ENCODE measurements at places on chromosomes 2 and 18.

DNA sequence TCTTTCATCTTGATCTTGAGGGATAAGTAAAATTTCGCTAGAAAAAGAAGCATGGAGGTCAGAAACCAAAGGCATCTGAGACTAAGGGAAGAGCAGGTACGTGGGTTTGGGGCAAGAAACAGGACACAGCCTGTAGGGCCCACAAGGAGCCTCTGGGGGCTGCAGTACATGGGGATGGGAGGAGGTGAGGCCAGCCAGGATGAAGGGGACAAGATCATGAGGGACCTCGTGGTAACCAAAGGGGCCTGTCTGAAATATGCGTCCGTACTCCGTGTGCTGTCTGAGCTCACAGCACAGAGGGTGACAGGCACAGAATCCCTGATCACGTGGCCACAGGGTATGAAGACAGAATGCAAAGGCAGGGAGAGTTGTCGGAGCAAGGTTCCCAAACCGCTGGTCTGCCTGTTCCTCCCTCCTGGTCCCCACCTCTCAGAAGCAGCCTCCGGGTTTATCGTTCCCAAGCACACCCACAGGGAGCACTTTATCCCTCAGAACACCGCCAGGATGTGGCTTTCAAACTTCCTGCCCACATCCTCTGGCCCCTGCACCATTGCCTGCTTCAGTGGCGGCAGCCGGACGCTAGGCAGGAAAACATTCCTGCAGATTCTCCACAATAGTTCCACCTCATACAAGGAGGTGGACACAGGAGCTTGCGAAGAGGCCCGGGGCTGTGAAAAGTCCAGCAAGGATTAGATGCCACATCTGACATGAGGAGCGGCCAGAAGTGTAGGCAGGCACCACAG, 12.0 kb downstream of the TMEM163 start:
- peak; percentile 36 for DNase-seq

DNA sequence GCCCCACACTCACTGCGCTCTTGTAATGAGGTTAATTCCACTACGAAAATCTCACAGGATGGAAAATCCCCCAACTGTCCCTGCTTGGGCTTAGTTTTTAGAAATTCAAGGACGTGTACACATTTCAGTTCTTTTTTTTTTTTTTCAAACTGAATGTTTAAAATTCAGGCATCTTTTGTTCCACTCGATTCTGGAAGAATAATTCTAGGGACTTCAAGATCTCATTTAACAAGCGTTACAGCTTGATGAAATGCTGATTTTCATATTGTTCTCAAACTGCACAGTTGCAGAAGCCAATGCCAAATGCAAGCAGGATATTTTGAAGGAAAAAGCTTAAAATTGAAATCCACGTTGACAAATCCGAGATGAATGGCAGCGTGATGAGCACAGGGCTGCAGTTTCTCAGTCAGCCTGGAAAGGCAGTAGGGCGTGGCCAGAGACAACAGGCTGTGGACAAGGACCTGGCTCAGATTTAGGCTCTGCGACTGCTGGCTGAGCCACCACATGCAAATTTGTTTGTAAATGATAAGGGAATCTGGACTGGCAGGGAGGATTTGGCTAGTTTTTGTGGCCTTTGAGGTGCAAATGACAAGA, 128.1 kb upstream of the MYCN start:
- DNase-seq, result no peak

DNA sequence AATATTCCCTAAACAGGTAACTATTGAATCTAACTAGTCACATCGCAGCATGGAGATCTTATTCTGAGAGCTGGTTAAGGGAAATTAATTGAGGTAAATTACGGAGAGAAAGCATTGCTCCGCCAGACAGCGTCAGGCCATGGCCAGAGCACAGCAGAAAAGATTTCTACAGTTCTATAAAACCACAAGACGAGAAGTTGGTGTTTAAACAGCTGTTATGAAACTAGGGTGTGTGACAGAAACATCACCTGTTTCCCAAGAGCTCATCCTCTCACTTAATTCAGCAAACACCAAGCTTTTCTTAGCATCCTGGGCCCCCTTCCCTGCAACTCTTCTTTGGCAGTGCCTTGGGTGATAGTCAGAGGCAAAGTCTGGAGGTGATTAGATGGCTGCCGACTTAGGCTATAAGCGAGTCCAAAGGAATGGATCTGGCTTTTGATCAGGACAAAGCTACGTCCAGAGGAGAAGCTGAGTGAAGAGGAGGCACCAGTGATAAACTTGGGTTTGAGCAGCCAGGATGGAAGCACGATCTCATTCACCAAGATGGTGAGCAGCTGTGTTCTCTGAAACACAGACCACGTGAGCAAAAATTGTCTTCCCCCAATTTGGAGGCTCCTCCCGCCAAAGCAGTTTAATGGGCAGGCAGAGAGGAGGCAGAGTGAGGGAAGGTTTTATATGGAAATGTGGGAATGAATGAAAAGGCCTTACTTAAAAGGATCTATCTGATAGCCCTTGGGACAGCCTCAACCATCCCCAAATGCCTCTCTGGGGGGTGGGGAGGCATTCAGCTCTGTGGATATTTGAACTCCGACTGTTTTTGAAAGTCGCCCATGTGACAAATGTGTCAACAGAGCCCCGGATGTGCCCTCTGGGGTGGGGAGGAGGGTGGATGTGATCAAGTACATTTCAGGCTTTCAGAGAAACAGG, 57.8 kb downstream of the PKDCC start:
- DNase-seq, result peak; percentile 49

- DNase-seq, result no peak
These were observed 33.3 kb upstream of the E2F6 start for GRCh38 chr2:11499081-11499743.

GRCh38 chr18:52287151-52287550, 52.8 kb upstream of the DCC start:
- DNase-seq, result no peak

DNA sequence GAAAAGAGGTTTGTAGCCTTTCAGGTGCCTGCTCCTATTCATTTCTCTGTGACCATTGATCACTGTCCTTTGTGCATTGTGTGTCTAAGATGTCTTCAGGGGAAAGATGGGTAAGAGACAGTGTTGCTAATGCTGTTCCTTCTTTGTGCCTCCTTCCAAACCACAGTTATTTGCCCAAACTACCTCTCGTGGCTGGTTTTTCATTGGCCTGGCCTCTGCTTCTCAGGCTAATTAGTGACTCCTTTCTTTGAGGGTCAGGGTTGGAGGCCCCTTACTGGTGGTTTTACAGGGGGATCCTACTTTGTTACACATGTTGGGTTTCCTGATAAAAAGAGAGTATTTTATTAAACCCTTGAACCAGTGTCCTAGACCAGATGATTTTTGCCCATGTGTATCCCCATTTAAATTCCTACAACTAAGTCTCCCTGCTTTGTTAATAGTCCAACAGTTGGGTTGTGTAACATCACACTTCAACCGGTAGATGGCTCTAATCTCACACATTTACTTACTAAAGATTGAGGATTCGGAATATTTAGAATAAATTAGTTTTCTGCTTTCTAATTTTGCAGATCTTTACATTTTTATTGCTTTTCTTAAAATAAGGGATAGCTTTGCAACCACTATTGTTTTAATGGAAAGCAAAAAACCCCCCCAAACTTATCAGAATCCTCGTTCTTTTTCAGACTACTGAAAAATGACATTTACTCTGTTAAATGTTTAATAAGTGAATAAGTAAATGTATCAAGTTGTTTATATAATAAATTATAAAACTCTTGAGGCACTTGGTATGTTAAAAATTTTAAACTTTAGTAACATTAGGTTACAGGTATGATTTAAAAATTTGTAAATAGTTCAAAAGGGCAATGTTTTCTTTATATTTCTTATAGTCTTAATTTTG, 2.4 kb downstream of the MARS2 start:
- DNase-seq, result peak; percentile 77

- no peak for DNase-seq
These were observed 371.1 kb upstream of the NRP2 start for GRCh38 chr2:205311201-205311600.

DNA sequence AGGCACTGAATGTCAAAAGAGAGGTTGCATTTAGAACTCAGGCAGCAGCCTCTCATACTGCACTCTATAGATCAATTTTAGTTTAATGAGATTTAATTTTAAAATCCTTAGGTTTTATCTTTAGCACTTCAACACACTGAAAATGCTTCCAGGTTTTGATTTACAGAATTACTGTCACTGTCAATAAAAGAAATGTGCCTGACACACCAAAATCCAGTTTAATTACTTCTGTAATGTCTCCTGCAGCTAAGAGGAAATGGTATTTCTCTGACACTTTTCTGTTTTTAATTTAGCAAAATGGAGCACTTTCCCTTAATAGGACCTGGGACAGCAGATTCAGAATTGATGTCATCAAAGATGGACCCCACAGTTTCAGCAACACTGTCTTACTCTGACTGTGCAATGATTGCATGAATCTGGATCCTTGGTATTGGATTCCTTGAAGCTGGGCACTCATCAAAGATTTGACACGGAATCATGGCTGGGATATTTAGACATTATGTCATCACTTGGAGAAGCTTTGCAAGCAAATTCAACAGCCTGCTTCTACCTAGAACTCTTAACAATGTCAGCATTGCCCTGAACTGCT, 576.5 kb downstream of the NRXN1 start:
- DNase-seq, result no peak

GRCh38 chr2:37350034-37350433, 5.6 kb downstream of the QPCT start:
- DNase-seq, result peak; percentile 57

DNA sequence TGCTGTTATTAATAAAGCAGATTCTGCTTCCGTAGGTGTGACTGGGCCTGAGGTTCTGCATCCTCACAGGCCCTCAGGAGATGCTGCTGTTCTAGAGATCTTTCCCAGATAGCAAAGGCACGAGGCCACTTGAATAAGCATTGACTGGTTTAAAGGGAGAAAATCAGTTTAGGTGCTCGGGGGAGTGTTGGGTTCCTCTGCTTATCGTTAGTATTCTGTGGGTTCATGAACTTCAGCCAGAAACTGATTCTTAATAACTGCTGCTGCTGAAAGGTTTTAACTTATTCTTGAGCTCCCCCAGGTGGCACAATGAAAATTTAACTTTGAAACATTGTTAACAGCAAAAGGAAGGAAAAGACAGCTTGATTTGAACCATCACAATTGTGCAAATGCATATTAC, 56.9 kb downstream of the ITGA6 start:
- peak; percentile 60 for DNase-seq

GRCh38 chr18:53553030-53553429, 671.4 kb downstream of the MBD2 start:
- no peak for DNase-seq

- DNase-seq, result peak; percentile 5
These were observed 555.8 kb downstream of the NRXN1 start for GRCh38 chr2:50476174-50476573.

GRCh38 chr2:56014046-56014730, 90.6 kb upstream of the EFEMP1 start:
- DNase-seq, result peak; percentile 9

DNA sequence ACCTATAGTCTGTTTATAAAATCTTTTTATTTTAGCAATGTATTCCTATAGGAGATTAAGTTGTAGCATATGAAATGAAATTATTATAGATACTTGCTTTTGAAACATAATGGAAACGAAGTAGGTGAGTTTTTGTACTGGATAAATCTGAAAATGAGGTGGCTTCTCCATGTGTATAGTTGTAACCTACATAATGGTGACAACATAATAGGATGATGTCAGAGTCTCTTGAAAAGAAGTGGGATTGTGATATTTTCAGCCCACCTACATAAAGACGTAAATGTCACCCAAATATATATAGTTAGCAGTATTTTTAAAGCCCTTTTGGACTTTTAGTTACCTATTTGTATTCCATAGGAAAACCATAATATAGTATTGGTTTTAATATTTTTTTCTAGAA, 34.8 kb downstream of the FAM171B start:
- no peak for DNase-seq

- DNase-seq, result no peak
These were observed 6.5 kb upstream of the KCNF1 start for GRCh38 chr2:10905006-10905861.

GRCh38 chr2:15149063-15149462, 412.1 kb downstream of the NBAS start:
- DNase-seq, result no peak

DNA sequence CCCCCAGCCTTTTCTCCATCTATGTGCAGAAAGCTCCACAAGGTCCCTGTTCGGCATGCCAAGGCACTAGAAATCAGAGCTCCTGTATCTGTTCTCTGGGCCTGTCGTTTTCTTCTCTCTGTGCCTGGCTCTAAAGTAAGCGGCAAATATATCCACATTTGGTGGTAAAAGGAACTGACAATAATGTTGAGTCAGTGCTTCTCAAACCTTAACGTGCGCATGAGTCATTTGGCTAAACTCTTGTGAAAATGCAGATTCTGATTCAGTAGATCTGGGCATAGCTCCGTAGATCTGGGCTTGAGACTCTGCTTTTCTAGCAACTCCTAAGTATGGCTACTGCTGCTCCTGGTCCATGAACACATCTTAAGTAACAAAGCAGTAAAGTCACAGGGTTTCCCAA, 16.5 kb upstream of the ACSL3 start:
- peak; percentile 89 for DNase-seq

DNA sequence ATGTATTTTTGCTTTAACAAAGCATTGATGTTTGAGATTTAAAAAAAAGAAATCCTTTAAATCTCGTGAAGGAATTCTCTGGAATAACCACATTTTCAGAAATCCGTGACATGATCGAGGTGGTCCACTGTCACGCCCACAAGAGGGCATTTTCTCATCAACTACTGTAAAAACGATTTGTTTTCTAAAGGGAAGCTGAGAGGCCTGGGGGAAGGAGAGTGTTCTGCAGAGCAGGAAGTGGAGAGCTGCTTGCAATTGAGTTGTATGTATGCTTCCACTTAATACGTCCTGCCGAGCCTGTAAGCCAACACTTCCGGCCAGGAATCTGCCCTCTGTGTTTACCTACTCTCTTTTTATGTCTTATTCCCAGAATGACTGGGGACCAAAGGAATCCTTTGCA, 19.4 kb downstream of the KLHL29 start:
- DNase-seq, result peak; percentile 76

GRCh38 chr2:42813763-42814162, 21.4 kb upstream of the HAAO start:
- peak; percentile 71 for DNase-seq

DNA sequence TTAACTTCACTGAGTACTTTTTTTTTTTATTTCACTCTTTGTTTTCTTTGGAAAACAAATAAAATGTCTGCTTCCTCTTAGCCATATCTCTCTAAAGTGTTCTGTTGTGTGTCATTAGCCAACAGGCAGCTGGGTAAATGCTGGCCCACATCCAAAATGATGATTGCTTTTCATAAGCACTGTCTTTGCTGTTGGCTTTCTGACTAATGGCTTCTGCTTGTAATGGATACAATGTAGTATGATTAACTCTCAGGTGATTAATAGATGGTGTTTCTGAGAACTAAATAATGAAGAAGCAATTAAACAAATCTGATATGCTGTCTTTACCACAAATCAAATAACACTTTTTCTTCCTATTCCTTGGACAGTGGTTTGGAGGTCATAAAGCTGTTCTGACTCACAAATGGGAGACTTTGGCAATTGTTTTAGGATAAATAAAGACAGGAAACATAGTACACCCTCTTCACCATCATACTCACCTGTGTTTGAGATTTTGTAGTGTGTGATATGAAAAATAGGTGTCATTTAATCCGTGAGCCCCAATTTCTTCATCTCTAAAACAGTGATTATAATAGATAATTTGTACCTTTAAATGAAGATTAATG, 888.4 kb downstream of the TSN start:
- no peak for DNase-seq

- no peak for DNase-seq
These were observed 17.7 kb upstream of the HNRNPLL start for GRCh38 chr2:38620282-38620977.

Data from NB4 (cell line).